GM20000 (cell line): ENCODE measurements at places on chromosomes 16 and 17.

DNA sequence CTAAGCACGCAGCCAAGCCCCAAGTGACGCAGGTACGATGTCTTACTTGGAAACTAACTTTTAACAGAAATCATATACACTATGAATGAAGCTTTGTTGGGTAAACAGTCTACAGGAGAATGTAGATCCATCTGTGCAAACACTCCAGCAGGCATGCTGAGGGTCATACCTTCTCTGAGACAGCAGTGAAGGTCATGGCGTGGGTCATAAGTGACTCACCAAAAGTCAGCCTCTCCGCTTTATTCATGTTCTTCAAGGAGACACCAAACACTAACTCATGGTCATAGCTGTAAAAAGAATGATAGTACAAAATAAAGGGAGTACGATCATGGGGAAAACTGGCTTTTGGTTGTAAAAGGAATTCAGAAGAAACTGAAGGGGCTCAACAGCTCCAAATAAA lies 20.6 kb downstream of the BLMH start:
- DNase-seq, result no peak

DNA sequence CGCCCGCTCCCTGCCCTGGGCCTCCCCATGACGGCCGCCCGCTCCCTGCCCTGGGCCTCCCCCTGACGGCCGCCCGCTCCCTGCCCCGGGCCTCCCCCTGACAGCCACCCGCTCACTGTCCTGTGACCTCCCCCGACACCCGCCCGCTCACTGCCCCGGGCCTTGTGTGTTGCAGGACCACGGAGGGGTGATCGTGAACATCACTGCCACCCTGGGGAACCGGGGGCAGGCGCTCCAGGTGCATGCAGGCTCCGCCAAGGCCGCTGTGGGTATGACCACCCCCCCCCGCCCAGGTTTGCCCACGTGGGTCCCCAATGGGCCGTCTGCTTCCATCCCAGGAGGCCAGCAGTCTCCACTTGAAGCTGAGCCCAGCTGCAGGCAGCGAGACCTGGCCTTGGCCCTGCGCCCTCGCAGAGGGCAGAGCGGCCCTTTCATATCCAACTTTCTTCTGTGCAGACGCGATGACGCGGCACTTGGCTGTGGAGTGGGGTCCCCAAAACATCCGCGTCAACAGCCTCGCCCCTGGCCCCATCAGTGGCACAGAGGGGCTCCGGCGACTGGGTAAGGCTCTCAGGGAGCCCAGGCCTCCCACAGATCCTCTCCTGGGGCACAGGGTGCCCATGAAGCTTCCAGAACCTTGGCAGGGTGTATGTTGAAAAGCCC lies 9.0 kb downstream of the DECR2 start:
- DNase-seq, result no peak

DNA sequence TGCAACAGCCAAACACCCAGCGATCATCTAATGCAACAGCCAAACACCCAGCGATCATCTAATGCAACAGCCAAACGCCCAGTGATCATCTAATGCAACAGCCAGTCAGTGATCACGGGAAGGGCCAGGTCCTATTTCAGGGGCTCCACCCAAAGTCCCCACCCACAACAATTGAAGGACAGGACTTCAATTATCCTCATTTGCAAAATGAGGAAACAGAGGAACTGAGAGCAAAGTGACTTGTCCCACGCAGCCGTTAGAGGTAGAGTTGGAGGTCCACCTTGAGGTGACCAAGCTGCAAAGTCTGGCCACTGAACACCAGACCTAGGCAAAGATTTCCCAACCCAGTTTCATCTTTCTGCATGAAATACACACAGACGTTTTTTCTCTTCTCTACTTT lies 3.7 kb downstream of the ZG16B start:
- DNase-seq, result no peak

DNA sequence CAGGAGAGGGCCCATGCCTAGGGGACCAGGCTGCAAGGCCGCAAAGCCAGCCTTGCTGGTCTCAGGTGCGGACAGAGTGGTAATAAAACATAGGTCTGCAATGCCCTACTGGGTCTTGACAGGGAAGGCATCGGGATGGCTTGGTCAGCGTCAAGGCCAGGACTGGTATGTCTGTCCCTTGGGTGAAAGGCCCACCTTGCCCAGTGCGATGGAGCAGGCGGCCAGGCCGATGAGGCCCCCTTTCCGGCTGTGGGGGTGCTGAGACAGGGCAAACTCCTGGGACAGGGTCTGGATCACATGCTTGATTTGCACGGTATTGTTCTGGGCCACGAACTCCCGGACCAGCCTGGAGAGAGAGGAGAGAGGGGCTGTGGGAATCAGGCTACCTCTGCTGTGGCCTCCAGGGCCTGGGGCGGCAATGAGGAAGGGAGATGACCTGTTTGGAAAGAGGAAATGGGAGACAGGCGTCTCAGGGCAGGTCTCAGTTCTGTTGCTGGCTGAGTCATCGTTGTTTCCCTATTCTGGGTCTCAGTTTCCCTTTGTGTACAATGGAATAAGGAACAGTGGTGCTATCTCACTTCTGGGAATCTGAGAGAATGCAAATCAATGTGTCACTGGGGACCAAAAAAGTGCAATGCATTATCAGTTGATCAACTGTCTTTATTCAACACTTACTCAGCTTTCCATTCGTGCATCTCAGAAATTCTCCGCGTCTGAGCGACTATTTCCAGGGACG lies 14.8 kb downstream of the VAC14 start:
- DNase-seq, result no peak

DNA sequence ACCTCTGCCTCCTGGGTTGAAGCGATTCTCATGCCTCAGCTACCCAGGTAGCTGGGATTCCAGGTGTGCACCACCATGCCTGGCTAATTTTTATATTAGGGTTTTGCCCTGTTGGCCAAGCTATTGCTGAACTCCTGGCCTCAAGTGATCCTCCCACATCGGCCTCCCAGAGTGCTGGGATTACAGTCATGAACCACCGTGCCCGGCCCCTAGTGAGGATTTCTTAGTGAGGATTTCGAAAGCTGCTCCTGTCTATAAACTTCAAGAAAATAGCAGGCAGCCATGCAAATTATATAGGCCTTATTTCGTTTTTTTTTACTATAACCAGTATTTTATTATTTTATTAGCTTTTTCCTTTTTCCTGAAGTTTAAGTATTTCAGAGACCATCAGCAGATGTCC lies 41.6 kb downstream of the EPN2 start:
- no peak for DNase-seq

DNA sequence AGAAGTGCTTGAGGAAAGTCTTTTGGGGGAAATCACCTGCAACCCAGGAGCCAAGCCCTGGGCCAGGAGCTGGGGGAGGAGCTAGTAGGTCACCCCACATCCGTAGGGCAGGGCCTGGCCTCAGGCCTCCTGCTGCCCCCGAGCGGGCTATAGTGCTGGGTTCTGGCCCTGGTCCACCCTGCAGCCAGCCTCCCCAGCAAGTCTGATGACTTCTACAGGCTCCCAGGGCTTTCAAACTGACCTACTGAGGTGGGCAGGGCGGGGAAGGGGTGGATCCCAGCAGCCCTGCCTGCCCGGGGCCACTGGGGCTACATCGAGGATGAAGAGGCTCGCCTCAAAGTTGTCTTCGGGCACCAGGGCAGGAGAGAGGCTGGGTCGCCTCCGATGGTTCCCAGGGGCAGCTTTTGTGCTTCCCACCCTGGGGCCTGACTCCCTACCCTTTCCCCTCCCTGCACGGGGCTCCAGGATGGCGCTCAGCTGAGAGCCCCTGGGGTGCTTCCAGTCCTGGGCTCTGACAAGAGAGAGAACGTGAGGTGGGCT lies 5.0 kb downstream of the CENPX start:
- no peak for DNase-seq

- no peak for DNase-seq
Observed at GRCh38 chr17:1438593-1439083, 17.4 kb downstream of the CRK start.

DNA sequence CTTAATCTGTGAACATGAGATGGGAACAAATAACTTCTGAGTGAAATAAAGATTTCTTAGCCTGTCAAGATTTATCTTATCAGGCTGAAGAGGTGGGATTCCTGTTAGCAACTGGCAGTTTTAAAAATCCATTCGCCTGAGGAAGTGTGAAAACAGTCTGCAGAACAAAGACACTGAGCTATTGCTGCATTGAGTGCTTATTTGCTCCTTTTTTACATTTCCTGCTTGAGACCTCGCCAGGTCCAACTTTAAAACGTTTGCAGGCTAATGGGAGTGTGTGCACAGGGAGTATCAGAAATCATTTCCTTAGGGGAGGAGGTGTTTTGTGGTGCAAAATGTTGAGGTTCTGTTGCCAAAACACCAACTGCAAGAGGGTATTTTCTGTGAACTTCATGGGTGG lies 957.8 kb upstream of the RBFOX1 start:
- DNase-seq, result no peak

- DNase-seq, result peak; percentile 52
Observed at GRCh38 chr17:28570716-28571360, 486 bp downstream of the PIGS start.

GRCh38 chr17:73362697-73363096 lies 50.9 kb upstream of the CDC42EP4 start:
- DNase-seq, result no peak

DNA sequence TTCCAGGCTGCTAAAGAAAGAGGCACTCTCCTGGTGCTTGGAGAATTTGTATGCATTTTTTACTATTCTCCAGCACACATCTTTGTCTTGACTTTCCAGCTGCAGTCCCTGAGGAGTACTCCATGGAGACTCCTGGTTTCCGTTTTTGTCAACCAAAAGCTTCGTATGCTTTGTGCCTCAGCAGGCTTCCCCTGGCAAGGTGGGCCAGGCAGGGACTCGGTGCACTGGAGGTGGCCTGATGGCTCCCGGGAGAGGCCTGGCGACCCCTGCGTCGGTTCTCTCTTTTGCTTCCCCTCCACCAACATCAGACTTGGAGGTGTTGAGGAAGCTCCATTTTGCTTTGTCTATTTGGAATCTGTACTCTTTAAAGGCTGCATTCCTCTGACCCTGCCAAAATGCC lies 23.7 kb downstream of the CDK5R1 start:
- no peak for DNase-seq

DNA sequence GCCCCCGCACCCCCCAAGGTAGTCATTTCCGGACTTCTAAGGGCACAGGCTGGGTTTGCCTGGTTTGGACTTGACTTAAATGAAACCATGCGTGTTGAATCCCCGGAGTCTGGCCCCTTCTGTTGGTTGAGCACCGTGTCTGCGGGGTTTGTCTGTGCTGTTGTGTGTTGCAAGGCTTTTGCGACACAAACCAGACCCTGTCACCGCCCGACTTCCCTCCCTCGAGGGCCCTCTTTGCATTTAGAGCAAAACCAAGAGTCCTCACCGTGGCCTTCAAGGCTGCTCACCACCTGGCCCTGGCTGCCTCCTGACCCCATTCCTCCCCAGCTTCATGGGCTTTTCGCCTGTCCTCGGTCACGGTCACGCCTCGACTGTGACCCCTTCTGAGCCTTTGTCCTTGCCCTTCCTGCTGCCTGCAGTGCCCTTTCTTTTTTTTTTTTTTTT lies 7.4 kb downstream of the CRISPLD2 start:
- DNase-seq, result no peak

- no peak for DNase-seq
Observed at GRCh38 chr16:85754413-85754812, 3.5 kb upstream of the C16orf74 start.

DNA sequence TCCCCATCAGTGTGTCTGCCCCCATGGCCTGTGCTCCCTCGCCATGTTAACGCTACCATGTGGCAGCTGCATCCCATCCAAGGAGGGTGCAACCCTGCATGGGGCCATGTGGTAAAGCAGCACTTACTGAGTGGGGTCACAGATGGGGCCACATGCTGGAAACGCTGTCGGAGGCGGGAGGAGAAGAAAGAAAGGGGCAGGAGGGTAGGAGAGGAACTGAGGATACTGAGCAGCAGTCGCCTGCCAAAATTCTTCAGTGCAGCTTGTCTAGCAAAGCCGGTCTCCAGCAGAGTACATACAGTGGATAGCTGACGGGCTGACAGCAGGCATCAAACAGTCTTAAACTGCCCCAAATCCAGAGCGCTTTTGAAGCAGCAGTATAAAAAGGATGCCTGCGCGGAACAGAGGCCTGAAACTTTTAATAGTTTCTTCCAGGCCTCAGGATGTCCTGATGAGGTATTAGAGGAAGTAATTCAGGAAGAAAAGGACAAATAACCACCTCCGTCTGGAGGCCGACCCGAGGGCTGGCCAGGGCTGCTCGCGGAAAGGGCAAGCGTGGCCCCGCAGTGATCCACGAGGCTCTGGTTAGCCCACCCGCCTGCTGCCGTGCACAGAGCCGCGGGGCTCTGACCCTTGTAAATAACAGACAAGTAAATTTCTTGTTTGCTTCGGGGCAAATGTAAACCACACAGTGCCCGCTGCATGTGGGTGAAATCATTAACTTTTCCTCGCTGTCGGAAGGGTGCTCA lies 149.0 kb downstream of the CCDC182 start:
- no peak for DNase-seq

DNA sequence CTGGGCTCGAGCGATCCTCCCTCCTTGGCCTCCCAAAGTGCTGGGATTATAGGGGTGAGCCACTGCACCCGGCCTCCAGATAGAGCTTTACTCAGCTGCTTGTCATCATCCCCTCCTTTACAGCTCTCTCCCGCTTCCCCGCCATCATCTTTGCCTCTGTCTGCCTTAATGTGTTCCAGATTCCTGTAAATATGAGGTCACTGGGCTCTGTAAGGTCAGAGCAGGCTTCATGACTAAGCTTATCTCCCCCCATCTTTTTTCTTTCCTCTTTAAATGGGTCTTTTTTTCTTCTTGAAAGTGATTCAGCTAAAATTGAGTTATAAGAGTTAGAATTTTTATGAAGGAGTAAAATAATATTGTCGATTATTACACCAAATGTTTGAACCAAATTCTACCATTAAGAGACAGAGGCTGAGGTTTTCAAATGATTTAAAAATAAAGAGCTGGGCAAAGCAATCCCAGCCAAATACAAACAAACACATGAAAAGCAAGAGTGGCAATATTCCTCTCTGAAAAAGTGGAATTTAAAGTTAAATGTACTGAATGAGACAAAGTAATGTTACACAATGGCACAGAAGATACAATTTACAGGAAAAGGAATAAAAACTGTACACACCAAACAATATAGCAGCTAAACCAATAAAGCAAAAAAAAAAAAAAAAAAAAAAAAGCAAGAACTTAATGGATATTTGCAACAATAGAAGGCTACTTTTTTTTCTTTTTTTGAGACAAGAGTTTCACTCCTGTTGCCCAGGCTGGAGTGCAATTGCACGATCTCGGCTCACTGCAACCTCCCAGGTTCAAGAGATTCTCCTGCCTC lies 62.1 kb downstream of the CRISPLD2 start:
- DNase-seq, result no peak

DNA sequence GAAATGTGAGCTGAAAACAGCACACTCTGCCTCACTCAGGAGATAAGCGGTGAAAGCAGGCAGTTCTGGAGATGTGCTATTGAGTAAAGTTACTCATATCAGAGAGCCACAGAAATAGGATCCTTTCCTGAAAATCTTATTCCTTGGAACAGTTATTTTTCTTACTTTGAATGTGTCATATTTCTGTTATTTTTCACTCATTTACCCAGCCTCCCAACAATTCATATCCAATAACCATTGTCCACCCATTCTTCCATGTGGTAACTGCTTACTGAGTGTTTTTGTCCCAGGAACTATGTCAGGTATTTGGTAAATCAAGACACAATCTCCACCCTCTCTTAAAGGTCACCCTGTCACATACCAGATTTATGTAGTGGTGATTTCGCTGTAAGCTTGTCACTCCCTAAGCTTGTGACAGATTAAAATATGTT lies 144.9 kb downstream of the PARN start:
- DNase-seq, result no peak

GRCh38 chr17:62681061-62681938 lies 53.8 kb downstream of the MRC2 start:
- DNase-seq, result no peak

- DNase-seq, result peak; percentile 47
Observed at GRCh38 chr17:59004338-59005111, 102.2 kb downstream of the TRIM37 start.
